Esophagus muscularis mucosa (tissue), 4 donors: ENCODE measurements at places on chromosomes 2 and 18. TPM values are rescaled to one million over a fixed set of nuclear protein-coding genes. Genes with fewer than 3 reads are reported as not detected.

- no peak for DNase-seq
- no peaks in the 10 kb centered on the region for H3K36me3 ChIP-seq
Observed at GRCh38 chr18:28168725-28169124, 8.2 kb downstream of the CDH2 start.

Gene RAD51AP2
- not detected for total RNA-seq

DNA sequence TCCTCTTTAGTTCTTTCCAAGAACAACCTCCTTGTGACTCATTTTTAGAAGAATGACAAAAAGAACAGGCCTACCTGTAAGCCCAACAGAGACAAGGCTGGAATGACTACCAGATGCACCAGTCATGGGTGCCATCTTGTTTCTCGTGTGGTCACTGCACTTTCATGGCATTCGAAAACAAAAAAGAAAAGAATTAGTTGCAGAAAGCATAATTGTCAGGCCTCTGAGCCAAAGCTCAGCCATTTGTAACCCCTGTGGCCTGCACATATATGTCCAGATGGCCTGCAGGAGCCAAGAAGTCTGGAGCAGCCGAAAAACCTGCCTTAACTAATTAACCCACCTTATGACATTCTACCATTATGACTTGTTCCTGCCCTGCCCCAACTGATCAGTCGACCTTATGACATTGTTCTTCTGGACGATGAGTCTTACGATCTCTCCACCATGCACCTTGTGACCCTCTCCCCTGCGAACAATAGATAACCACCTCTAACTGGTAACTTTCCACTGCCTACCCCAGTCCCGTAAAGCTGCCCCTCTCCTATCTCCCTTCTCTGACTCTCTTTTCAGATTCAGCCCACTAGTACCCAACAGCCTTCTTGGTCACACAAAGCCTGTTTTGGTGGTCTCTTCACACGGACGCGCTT, 13.9 kb upstream of the BUB1 start:
- no peak overlapping the region for H3K4me3 ChIP-seq
- no peak for DNase-seq
- H3K36me3 ChIP-seq, result no peaks in the 10 kb centered on the region

Gene DUSP19
- total RNA-seq, result 2.5 TPM

DNA sequence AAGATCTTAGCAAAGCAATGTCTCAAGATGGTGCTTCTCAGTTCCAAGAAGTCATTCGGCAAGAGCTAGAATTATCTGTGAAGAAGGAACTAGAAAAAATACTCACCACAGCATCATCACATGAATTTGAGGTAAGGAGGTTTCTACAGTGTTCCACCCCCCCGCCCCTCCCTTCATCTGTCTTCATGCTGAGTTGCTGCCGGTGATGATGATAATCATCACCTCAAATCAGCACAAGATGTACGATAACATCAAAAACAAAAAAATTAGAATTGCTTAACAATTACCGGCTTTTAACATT, 14.6 kb downstream of the UGP2 start:
- H3K36me3 ChIP-seq, result peaks cover 14% of the 10 kb centered on the region
- peaks cover 38% of the 10 kb centered on the region for H3K4me1 ChIP-seq
- H3K27me3 ChIP-seq, result no peaks in the 10 kb centered on the region
- H3K27ac ChIP-seq, result no peak overlapping the region

DNA sequence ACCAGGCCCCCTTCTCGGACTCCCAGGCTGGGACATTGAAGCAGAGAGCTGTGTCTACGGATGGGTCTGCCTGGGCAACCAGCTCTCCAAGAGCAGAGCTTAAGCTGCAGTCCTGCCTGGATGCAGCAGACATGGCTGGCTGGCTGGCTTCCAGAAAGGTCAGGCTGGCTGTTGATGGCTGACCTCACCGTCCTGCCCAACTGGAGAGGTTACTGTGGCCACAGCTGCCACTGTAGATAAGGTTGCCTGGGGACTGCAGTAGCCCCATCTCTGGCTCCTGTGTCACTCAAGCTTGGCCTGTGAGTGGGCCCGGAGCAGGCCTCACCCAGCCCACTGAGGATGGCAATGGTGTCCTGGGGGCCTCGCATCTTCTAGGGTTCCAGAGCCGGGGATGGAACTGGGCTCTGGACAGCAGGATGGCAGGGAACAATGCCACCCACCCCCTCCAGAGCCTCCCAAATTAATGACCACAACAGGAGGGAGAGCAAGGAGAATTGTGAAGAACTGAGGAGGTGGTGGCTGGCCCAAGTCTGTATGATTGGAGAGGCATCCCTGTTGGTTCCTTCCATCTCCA, 37.0 kb upstream of the FOSL2 start:
- peaks cover 20% of the 10 kb centered on the region for H3K4me1 ChIP-seq
- H3K27ac ChIP-seq, result peak overlapping the region; percentile 83
- DNase-seq, result no peak

Gene TUBA4B
- not detected for total RNA-seq

DNA sequence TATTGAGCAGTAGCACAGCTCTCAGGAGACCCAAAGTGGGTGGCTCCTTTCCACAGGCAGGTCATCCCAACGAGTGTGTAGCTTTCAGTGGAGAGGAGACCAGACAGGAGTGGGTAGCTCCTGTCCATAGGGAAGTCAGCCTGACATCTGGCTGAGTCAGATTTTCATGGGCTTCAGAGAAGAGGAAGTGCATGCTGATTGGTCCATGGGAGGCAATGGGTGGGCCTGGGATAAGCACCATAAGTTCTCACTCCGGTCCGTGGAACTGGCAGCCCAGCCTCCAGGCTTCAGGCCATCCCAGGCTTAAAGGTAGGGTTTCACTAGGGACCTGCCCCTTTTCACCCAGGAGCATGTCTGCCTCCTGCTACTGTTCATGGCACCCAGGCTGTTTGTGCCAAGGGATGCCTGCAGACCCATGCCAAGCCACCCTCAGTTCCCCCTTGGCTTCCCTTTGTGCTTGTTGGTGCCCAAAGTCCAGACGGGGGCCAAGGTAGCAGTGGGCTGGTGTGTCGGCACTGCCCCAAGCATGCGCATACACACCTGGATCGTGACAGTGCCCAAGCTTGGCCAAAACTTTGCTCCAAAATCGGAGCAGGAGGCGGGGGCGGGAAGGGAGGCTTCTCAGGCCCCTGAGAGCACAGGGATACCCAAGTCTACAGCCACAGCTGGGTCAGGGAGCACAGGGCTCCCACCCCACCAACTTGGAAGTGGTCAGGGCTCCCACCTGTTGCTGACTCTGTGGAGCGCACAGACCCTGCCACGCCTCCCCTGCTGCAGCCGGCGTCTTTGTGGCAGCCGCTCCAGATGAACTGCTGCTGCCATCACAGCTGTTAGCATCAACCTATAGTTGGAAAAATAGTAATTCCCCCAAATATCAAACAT, 26.4 kb downstream of the MARCHF7 start:
- no peak overlapping the region for H3K27ac ChIP-seq
- peaks cover 12% of the 10 kb centered on the region for H3K4me1 ChIP-seq
- H3K36me3 ChIP-seq, result peaks cover 46% of the 10 kb centered on the region
- H3K4me3 ChIP-seq, result no peak overlapping the region
- H3K27me3 ChIP-seq, result no peaks in the 10 kb centered on the region

Gene STK36
- total RNA-seq, result 12.1 TPM

DNA sequence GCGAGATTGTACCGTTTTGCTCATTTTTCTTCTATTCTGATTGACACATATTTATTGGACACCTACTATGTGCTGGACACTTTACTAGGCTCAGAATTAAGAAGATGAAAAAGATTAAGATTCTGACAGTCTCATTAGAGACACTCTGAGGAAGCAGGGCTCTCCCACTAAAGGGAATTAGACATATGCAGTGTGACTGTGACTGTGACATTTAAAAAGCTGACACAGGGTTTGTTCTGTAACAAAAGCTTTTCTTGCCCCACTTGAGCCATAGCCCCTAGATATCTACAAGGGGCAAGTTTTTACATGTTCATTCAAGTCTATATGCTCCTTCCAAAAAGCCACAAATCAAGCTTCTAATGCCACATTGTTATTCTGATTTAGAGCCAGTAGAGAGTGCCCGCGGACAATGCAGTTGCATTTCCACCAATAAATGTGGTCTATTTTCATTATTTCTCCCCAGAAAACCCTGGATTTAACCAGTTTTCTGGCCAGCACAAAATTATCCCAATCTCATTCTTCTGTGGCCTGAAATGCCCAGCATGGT, 9.8 kb downstream of the ARHGAP25 start:
- no peak overlapping the region for H3K27ac ChIP-seq
- peak; percentile 62 for DNase-seq
- H3K4me1 ChIP-seq, result no peaks in the 10 kb centered on the region
- no peaks in the 10 kb centered on the region for H3K36me3 ChIP-seq
- no peak overlapping the region for H3K4me3 ChIP-seq

Gene ABHD1
- not detected for total RNA-seq

- no peak for DNase-seq
- peak overlapping the region; percentile 88 for H3K27ac ChIP-seq
- H3K27me3 ChIP-seq, result no peaks in the 10 kb centered on the region
- H3K4me1 ChIP-seq, result peaks cover 50% of the 10 kb centered on the region
- H3K4me3 ChIP-seq, result no peak overlapping the region
- no peaks in the 10 kb centered on the region for H3K36me3 ChIP-seq
Observed at GRCh38 chr2:231679908-231680284, 28.4 kb upstream of the PTMA start.

DNA sequence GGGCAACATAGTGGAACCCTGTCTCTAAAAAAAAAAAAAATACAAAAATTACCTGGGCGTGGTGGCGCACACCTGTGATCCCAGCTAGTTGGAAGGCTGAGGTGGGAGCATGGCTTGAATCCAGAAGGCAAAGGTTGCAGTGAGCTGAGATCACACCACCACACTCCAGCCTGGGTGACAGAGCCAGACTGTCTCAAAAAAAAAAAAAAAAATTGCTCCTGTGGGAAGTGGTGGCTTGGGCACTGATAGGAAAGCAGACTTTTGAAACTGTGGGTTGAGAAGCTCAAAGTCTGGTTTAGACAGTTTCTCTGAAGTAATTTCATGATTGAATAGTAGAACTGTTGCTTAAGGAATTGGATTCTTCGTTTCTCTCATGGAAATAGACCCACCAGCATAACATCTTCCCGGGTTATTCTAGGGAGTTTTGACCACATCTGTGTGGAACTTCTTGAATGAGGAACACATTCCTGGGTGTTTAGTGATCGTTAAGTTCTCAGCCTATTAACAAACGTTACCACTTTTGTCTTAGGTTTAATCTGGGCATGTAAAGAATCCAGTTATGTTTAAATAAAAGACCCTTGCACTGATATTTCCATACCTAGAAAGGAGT, 33.5 kb downstream of the GRHL1 start:
- H3K27me3 ChIP-seq, result no peaks in the 10 kb centered on the region
- H3K36me3 ChIP-seq, result no peaks in the 10 kb centered on the region
- H3K4me1 ChIP-seq, result peaks cover 25% of the 10 kb centered on the region
- H3K4me3 ChIP-seq, result no peak overlapping the region
- DNase-seq, result no peak

DNA sequence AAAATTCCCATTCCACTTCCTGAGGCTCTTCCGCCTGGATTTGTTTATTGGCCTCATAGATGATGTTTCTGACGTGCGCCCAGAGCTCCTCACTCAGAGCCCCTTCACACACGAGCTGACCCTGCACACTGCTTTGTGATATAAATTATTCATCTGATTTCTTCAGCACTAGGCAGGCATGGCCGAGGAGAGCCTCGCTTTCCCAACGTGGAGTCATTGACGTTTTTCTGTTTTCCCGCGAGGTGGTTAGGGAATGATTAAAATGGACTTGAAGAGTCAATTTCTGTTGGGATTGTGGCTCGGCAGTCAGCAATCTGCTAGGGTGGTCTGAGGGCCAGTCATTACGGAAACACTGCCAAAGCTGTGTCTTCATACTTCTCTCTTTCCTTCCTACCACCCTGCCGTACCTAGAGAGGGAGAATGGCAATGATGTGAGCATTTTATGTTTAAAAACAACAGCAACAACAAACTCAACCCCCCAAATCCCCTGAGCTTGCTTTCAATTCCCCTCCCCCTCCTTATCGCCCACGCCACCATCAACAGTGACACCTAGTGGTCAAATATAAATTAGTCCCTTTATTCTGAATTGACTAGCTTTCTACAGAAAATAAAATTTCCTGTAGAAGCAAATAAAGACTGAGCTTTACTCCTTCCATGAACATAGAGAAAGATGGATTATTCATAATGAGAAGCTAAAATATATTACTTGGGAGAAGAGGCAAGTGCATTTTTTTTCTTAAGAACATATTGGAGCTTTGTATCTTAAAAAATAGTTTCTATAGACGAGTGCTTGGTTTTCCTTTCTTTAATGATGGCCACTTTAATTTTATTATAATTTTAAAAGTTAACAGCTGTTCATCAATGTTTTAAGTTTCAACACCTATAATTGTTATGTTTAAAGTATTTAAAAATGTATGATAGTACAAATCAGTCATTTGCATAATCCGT, 285.1 kb downstream of the MTX2 start:
- DNase-seq, result no peak
- H3K27ac ChIP-seq, result peak overlapping the region; percentile 69
- H3K36me3 ChIP-seq, result no peaks in the 10 kb centered on the region
- no peaks in the 10 kb centered on the region for H3K4me1 ChIP-seq

Gene AQP12B
- total RNA-seq, result not detected

Gene EDAR
- total RNA-seq, result not detected

Gene CHRNG
- total RNA-seq, result not detected

DNA sequence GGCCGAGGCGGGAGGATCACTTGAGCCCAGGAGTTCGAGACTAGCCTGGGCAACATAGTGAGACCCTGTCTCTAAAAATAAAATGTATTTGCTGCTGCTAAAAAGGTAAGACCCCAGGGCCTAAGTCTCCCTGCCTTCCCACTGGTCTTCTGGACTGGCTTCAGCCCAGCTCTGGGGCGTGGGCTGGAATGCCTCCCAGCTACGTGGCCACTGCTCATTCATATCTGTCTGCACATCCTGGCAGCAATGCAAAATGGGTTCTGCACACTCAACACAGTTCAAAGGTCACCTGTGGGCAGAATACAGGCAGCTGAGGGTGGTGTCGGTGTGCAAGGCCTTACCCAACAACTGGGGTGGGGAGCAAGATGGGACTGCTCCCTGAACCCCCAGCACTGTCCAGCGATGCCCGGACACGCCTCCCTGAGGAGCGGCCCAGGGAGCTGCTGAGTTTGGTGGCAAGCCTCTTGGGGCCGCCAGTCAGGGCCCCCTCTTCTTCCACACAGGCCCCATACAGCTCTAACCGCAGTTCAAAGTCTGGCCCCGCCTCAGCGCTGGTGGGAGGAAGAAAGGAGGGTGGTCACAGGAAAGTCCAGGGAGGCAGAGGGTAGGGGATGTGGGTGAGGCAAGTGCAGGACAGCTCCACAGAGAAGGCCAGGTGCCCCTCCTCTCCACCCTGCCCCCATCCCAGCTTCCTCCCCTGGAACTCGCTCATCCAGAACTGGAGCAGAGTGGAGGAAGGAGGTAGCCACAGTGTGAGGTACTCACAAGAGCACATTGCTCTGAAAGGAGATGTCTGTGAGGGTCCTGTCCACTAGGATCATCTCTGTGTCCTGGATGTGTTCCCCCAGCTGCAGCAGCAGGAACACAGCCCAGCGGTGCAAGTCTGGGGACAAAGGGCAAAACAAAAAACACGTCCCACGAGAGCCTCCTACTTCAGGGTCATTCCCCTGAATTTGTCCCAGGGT, 8.2 kb downstream of the WDR54 start:
- no peaks in the 10 kb centered on the region for H3K4me1 ChIP-seq
- H3K27ac ChIP-seq, result no peak overlapping the region

GRCh38 chr2:112085375-112085730, 30.3 kb downstream of the TMEM87B start:
- H3K4me1 ChIP-seq, result no peaks in the 10 kb centered on the region
- H3K4me3 ChIP-seq, result no peak overlapping the region
- peaks cover 92% of the 10 kb centered on the region for H3K36me3 ChIP-seq
- no peaks in the 10 kb centered on the region for H3K27me3 ChIP-seq
- no peak overlapping the region for H3K27ac ChIP-seq
- DNase-seq, result no peak
